ENCODE measurements at places on chromosomes 7 and 10. TPM values are rescaled to one million over a fixed set of nuclear protein-coding genes. Genes with fewer than 3 reads are reported as not detected.

Gene BICC1
- total RNA-seq: 1.0 TPM

Gene AHCYL2
- total RNA-seq: 27.3 TPM

Gene OR2A12
- not detected for total RNA-seq

Gene PARD3
- total RNA-seq: 27.5 TPM

Gene HGF
- total RNA-seq: under 0.01 TPM

Gene FAM180A
- not detected for total RNA-seq

Gene AGK
- 42.0 TPM for total RNA-seq
